ENCODE measurements at places on chromosomes 11 and 22.

GRCh38 chr22:17781319-17782031, 7.2 kb upstream of the BID start:
- no peak for DNase-seq

DNA sequence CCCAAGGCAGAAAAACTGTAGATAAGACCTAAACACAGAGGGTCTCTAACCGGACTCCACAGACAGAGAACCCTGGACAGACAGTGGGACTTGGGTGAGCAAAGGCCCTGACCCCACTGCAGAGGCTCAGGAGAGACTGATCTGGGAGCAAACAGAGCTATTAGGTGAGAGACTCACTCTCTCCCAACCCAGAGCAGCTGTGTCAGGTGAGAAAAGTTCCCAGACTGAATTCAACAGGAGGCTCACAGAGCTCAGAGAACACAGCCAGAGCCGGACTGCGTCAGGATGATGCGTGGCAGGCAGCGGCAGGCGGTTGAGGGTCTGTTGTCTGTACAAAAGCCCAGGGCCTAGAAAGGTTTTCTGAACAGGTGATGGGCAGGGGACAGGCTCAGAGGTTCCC, 5.5 kb downstream of the RFPL2 start:
- DNase-seq = no peak

GRCh38 chr11:701741-702461, 4.1 kb upstream of the EPS8L2 start:
- no peak for DNase-seq

- no peak for DNase-seq
Observed at GRCh38 chr11:22521226-22521625, 104.4 kb downstream of the FANCF start.

GRCh38 chr11:7596975-7597391, 76.3 kb downstream of the CYB5R2 start:
- no peak for DNase-seq
